ENCODE measurements at places on chromosomes 5 and 9. TPM values are rescaled to one million over a fixed set of nuclear protein-coding genes. Genes with fewer than 3 reads are reported as not detected.

Gene GRM6
- total RNA-seq, result 0.39 TPM

DNA sequence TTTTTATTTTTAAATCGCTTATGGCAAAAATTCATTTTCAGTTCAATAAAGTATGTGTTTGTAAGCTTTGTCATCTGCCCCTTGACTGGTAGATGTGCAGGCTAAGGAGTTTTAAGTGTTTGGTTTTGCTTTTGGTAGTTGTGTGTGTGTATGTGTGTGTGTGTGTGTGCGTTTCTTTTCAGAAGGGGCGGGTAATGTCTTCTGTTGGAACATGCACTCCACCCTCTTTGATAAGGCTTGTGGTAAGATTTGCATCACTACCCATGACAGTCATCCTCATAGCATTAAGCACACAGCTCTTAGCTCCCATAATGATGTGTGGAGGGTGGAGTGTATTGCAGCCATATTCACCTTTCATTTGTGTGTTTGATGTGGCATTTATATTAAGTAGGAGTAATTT, 92.1 kb upstream of the FSD1L start:
- DNase-seq, result no peak

- DNase-seq, result no peak
These were observed 30.6 kb downstream of the EDIL3 start for GRCh38 chr5:84354101-84354500.

DNA sequence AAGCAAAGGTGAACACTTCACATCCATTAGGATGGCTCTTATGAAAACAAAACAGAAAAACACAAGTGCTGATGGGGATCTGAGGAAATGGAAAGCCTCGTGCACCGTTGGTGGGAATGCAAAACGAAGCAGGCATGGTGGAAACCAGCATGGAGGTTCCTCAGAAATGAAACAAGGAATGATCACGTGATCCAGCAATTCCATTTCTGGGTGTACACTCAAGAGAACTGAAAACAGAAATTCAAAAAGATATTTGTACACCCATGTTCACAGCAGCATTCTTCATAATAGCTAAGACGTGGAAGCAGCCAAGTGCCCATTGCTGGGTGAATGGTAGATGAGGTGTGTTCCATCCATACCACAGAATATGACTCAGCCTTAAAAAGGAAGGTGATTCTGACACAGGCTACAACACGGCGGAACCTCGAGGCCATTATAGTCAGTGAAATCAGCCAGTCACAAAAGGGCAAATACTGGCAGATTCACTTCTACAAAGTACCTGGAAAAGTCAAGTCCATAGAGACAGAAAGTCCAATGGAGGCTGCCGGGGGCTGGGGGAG, 87.2 kb upstream of the RAPGEF1 start:
- DNase-seq, result no peak

DNA sequence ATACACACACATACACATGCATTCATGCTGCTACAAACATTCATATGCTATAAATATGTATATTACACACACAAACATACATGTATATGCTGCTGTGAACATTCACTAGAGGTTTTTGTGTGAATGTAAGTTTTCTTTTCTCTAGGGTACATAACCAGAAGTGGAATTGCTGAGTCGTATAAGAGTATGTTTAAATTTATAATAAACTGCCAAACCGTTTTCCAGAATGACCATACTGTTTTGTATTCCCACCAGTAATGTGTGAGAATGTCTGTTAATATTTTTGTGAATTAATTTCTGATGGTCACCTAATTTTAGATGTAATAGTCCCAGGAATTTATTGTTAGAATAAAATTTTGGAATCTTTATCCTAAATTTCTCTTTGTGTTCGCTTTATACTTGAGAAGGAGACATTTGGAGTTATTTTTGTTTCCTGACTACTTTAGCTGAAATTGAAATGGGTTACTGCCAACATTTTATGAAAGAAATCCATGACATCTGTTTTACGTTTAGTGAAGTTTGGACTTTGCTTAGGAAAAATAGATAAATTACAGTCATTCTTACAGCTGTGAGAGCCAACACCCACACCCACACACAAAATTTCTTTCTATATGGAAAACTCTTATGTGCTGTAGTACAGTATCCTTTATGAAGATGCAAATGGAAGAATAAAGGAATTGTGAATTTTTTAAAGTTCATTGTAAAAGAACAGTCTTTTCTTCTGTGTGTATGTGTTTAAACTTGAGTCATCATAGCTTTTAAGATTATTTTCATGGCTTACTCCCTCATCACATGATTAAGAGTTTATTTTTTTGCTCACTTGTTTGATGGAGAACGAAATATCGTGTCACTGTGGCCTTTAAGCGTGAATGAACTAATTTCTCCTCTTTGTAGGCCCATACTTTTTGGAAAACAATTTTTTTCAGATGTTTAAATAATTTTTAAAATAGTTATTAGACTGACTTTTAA, 24.3 kb downstream of the CENPP start:
- no peak for DNase-seq

DNA sequence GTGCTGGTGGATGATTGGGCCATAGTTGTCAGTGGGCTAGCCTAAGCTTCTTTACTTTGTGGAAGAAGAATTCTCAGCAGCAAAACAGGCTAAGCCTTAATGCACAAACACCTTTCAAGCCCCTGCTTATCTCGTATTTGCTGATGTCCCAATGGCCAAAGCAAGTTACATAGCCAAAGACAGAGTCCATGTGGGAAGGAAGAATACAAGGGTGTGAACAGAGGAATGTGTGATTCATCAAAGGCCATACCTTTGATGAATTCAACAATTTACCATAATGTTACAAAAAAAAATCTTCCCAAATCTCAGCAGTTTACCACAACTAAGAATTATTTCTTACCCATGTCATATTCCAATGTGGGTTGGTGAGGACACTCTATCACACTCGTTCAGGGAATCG, 1.2 kb upstream of the YTHDC2 start:
- no peak for DNase-seq

- no peak for DNase-seq
These were observed 29.2 kb downstream of the PTPN3 start for GRCh38 chr9:109468927-109469326.

DNA sequence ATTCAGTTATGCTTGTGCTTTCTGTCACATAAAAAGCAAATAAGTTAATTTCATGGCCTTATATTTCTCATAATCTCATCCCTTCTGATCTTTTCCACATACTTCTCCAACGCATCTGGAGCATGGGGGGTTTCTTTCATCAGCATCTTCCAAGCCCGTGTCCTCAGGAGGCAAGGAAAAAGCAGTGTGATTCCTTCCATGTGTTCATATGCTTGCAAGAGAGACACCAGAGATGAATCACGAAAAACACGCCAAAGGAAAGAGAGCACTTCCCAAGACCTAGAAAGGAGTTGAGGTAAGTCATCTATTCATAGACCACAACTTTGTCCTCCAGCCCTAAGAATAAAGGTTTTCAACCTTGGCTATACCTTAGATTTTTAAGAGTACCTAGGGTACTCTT, 26.0 kb upstream of the SVEP1 start:
- no peak for DNase-seq

- no peak for DNase-seq
These were observed 23.2 kb upstream of the RNF20 start for GRCh38 chr9:101510459-101510858.

Gene PGM5
- total RNA-seq, result 1.5 TPM

DNA sequence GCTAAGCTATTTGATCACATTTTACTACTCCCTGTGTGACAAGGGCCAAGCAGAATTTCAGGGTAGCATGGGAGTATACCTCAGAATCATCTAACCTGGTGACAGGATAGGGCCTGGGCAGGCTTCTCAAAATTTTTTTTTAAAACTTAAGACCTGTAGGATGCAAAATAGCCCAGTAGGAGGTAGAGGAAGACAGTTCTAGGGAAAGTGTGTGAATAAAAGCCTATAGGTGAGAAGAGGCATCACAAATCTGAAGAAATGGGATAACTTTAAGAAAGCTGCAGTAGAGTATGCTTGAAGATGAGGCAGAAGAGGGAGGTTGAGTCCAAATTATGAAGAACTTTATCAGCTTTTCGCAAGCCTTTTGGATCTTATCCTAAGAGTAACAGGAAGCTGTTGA, 32.3 kb downstream of the CNTRL start:
- DNase-seq, result no peak

- DNase-seq, result no peak
These were observed 17.5 kb downstream of the NR2F1 start for GRCh38 chr5:93600409-93601070.

DNA sequence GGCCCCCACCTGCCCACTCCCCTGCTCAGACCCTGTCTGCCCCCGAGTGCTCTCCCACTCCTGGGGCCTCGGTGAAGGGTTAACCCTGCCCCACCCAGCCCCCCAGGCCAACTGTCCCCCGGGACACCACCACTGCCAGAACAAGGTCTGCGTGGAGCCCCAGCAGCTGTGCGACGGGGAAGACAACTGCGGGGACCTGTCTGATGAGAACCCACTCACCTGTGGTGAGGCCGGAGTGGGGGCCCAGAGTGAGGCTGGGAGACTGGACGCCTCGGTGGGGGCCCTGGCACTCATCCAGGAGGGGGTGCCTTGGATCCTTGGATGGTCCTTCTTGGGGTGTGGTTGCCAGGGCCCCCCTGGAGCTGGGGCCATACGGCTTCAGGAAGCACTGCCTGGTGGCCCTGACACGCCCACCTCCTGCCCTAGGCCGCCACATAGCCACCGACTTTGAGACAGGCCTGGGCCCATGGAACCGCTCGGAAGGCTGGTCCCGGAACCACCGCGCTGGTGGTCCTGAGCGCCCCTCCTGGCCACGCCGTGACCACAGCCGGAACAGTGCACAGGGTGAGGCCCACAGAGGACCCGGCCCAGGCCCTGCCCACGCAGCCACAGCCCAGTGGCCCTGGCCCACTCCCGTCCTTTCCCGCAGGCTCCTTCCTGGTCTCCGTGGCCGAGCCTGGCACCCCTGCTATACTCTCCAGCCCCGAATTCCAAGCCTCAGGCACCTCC, 2.1 kb downstream of the MAMDC4 start:
- no peak for DNase-seq

DNA sequence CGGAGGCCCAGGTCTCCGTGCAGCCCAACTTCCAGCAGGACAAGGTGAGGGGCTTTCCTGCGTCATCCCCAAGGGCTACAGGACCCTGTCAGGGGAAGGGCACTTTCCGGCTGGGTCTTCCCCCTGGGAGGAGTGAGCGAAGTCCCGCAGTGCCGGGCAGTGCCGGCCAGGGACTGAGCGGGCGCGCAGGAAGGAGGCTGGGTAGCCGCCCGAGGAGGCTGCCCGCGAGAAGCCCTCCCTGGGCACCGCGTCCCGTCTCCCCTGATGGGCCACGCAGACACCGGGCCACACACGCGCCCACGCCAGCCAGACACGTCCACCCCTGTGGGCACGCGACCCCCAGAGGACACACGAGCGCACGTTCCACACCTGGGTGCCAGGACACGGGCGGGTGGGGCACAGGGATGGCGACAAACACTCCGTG, 357 bp downstream of the PTGDS start:
- DNase-seq, result no peak

Gene CXCL14
- total RNA-seq, result 51.4 TPM

Gene SPDL1
- total RNA-seq, result 14.1 TPM

Gene NAA35
- total RNA-seq, result 30.4 TPM

- DNase-seq, result no peak
These were observed 45.4 kb downstream of the PCSK1 start for GRCh38 chr5:96387616-96388015.

DNA sequence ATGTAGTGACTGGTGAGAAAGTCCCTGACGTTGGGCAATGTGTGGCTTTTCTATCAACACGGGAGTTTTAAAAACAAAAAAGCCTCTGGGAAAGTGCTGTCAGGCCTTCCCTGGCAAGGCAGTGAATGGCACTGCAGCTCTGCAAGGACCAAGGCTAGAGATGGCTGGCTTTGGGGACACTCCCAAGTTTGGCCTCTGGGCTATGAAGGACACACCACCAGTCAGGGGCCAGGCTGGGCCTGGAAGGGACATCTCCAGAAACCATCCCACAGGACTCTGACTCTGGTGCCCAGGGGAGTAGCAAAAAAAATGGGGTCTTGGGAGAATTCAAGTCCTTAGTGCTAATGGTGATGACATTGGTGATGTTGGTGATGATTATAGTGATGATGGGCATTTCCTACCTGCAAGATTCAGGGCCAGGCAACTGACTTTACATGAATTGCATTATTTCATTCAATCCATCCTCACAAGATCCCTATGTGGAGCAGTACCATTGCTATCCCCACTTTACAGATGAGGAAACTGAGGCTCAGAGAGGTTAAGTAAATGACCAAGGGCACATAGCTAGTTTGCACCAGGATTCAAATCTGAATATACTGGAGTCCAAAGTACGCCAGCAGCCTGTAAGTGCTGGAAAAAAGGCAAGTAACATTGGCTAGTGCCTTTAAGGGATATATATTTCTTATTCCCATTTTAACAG, 2.6 kb upstream of the PPARGC1B start:
- DNase-seq, result no peak

Gene GFI1B
- total RNA-seq, result 0.51 TPM

GRCh38 chr9:125785248-125785751, 38.1 kb downstream of the PBX3 start:
- DNase-seq, result no peak

GRCh38 chr5:143635146-143635752, 176.7 kb upstream of the HMHB1 start:
- no peak for DNase-seq

- no peak for DNase-seq
These were observed 232.6 kb downstream of the BNC2 start for GRCh38 chr9:16637911-16638310.

DNA sequence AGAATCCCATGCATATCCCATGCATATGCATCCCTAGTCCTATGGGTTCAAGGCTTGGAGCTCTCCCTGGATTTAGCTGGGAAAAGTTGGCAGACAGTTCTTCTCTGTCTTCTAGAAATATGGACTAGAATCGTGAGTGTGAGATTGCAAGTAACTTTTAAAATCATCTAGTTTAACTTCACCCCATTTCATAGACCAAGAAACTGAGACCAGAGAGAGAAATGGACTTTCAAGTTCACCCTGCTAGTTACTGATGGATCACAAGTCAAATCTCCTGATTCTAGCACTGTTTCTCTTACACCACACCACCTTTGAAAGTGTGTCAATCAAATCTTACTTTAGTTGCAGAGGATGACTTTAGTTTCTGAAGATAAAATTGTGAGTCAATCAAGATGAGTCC, 13.4 kb downstream of the TGFBI start:
- no peak for DNase-seq

DNA sequence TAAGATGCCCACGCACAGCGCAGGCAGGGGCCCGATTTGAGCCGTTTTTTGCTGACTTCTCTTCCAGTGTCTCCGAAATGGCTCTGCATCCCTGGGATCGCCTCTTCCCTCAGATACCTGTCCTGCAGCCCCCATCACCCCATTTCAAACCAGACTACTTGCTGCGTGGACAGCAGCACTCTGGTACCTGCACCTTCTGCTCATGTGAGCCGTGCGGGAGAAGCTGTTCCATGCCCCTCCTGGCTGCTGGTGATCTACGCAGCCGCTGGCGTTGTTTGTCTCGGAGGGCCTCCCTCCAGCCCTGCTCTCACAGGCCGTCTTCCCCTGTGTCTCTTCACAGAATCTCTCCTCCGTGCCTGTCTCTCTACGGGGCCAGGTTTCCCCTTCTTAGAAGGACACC, 13.4 kb downstream of the CEP72 start:
- DNase-seq, result no peak

Gene SLC36A3
- total RNA-seq, result not detected

GRCh38 chr9:122382901-122383850, 12.4 kb downstream of the PTGS1 start:
- no peak for DNase-seq

Gene BTNL3
- not detected for total RNA-seq

- no peak for DNase-seq
These were observed 1.7 kb downstream of the STPG3 start for GRCh38 chr9:137252555-137253506.

GRCh38 chr9:91037511-91038482, 236.2 kb downstream of the SYK start:
- no peak for DNase-seq

Gene IL33
- 14.3 TPM for total RNA-seq

GRCh38 chr5:68343421-68343826, 127.9 kb downstream of the PIK3R1 start:
- DNase-seq, result no peak

All from dorsolateral prefrontal cortex (tissue), 122 donors.